ENCODE measurements at places on chromosomes 4 and X.

DNA sequence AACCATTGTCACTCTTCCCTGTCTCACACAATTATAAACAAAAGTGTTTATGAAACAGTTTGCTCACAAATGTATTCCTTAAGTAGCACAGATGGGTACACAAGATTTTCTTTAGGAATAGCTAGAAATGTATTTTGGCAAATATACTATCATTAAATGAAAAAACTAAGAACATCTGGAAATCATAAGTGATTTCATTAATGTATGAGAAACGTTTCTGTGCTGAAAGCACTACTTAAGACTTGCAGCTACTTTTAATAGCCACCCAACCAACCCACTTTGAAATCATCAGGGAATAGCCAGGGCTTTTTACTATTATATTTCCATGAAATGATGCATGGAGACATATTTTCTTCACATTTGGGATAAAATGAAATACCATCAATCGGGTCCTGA, 62.3 kb upstream of the NAP1L5 start:
- no peak for DNase-seq

DNA sequence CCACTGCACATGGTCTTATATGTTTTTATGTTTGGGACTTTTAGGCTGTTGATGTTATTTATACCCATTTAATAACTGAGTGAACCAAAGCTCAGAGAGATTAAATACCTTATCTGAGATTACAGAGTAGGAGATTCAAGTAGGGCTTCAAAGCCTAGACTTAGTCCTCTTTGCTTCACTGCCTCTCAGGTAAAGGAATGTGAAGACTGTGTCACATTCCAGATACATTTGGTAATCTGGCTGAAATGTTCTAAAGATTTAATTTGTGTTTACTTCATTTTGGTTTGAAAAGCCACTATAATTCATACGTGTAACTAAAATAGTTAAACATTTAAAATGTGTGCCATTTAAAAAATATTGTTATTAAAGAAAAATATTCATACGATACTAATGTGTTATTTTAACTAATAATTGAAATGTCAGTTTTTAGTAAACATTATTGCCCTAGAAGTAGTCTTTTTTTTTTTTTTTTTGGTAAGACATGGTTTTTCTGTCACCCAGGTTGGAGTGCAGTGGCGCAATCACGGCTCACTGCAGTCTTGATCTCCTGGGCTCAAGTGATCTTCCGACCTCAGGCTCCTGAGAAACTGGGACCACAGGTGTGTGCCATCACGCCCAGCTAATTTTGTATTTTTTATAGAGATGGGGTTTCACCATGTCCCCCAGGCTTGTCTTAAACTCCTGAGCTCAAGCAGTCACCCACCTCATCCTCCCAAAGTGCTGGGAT, 54.3 kb downstream of the WWC2 start:
- DNase-seq = no peak

DNA sequence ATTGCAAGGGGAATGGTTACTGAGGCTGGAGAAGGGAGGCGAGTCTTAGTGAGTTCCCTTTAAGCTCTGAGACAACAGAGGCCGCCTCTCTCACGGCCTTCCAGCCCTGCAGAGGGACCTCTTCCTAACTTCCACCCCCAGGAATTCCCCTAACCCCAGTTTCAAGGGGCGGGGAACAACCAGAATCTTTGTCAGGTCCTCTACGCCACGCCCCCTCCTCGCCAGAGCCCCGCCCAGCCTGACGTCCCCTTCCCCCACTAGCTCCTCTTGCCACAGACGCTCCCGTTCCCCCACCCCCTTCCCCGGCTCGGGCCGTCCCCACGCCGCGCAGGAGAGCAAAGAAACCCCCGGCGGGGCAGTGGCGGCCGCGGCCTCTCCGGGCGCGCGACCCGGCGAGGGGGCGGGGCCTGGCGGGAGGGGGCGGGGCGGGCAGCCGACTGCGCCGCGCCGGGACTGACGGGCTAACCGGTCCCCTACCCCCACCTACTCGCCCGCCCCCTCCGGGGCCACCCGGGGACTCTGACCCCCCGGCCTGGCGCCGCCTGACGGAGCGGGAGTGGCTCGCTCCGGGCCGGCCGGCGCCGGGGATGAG, 12.3 kb upstream of the TMEM156 start:
- peak; percentile 94 for DNase-seq

DNA sequence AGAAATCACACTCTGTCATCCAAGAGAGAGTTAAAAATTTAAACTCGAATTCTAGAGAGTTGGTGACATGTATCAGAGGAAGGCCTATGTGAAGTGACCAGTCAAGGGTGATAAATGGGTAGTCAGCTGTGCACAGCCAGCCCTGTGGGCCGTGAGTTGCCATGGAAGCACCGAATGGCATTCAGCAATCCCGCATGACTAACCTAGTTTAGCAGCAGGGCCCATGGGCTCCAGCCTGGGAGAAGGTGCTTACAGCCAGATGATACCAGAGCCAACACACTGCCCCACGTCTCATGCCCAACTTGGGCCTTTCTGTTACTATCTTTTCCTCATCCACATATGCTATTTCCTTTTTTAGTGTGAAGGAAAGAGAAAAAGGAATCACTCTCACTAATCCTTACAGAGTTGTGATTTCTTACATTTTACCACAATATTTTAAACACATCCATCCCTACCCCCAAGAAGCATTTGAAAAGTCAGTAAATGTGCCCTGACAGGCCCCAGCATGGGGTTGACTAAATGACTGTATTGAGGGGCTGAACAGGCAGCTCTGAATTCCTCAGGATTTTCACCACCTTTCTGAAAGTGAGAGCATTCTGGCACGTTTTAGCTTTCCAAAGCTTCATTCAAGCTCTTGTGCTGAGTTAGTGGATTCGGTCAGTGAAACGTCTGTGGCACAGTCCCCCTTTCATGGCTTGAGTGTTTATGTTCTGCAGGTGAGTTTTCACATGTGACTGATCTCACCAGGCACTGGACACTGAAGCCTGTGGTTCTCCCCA, 104.2 kb downstream of the AFF1 start:
- DNase-seq = no peak

DNA sequence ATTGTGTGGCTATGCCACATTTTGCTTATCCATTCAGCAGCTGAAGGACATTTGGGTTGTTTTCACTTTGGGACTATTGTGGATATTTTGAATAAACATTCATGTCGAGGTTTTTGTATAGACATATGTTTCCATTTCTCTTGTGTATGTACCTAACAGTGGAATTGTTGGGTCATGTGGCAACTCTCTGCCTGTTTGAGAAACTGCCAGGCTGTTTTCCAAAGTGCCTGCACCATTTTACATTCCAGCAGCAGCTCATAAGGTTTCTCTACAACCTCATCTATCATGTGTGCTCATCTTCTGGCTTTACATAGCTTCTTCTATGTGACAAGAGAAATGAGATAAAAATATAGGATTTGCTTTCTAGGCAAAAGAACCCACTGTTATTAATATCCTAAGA, 29.5 kb upstream of the TSPAN5 start:
- DNase-seq = no peak

GRCh38 chr4:96675896-96676295, 836.0 kb downstream of the PDHA2 start:
- no peak for DNase-seq
